Fibroblast of skin of left quadriceps (primary cell): ENCODE measurements at places on chromosomes 5 and 9.
A peak's percentile ranks its signal among the peaks of the same experiment; 100 is the strongest.

GRCh38 chr9:107989544-107989943, 500.0 kb upstream of the KLF4 start:
- peak; percentile 23 for DNase-seq

DNA sequence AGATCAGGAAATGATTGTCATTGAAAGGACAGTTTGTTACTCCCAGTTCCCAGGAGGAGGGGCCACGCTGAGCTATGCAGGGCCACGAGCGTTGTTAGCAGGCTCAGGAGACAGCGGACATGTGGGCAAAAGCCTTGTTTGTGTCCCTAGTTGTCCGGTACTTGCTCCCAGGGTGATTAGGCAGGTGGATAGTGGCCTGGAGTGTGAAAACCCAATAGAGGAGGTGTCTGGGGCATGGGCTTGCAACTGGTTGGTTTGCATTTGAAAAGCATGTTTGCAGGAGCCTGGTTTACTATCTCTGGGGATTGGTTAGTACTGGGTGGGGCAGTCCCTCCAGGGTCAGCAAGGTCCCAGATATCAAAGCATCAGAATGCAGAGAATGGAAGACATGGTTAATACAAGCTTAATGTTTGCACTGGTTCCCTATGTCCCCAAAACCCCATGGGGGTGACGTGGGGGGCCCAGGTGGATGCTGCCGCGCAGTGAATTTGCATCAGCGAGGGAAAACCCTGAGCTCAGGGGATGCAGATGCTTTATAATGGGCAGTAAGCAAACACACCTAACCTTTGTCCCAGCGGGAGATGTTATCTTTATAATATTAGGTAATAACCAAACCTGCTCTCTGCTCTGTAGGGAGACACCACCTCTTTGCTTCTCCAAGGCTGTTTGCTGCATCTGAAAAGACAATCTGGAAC, 39.7 kb downstream of the ROPN1L start:
- no peak for DNase-seq

DNA sequence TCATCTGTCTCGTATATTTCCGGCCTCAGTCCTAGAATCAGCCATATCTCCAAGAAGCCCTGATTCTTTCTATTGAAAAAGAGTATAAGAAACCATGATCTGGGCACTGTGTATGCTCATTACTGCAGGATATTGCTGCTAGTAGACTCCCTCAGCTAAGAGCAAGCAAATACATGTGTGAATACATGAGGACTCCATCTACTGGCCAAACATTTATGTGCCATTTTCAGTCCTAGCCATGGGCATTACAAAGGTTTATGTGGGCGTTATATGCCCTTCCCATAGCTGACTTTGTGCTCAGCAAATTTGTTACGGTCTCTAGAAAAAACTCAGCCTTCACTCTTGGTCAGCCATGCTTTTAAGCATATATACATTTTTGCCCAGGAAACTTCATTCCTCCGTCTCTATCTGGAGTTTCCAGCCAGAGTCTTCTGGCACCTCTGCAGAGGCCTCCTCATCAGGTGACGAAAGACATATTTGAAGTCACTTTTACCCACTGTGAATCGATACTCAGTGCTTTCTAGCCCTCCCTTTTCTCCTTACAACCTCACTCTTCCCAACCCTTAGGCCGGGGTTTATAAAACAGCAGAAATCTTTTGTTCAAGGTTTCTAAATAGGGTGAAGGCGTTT, 1495.6 kb upstream of the CDH6 start:
- no peak for DNase-seq

DNA sequence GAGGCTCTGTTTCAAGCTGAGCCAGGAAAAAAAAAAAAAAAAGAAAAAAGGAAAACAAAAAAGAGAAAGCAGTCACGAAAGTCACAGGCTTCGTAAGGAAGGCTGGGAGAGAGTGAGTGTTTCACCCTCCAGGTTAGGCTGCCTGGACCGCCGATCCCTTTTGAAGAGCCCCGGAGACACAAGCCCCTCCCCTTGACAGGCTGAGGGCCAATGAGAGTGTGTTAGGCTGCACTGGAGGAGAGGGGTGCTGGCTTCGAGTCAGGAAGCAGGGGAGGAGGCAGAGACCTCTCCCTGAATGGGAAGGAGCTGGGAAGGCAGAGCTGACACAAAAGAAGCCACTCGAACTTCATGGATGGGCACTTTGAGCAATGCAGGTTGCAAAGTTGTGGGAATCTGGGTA, at the start of gene NMUR2:
TSS of gene NMUR2 (minus strand) at position 135 of the 400 bp plus-strand sequence. CDS start 166 bp downstream, outside the sequence.
- DNase-seq: no peak

DNA sequence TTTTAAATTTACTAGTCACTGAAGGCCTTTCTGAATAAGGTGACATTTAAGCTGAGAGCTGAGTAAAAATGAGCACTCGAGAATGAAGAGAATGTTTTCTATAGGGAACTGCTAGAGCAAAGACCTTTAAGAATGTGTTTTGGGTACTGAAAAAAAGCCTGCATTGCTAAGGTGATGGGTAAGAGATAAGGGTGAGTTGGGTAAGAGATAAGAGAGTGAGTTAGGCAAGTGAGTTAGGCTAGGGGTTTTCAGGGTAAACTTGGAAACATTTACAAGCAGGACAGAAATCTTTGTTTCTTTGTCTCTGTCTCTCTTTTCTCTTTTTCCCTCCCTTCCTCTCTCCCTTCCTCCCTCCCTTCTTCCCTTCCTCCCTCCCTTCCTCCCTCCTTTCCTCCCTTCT, 5.6 kb downstream of the RAD23B start:
- DNase-seq: no peak

- DNase-seq: no peak
Observed at GRCh38 chr9:98455256-98456155, 200.1 kb upstream of the TBC1D2 start.

GRCh38 chr9:86126998-86127972, 27.9 kb upstream of the GOLM1 start:
- peak; percentile 49 for DNase-seq

GRCh38 chr5:54644226-54644625, 126.7 kb downstream of the SNX18 start:
- no peak for DNase-seq

DNA sequence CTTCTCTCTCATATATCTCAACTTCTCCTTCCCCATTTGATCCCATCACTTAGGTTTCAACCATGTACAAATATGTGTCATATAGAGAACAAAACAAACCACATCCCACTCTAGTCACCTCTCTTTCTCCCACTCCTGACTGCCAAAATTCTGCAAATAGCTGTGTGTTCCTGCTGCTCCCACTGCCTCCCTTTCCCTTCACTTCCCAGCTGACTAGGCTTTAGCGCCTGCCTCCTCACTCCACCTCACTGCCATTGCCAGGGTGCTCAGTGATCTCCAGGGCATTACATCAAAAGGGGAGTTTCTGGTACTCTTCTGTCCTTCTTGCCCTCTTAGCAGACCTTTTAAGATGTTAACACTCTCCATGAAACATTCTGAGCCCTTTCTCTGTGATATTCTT, 675.4 kb upstream of the DMAC1 start:
- DNase-seq: no peak

- DNase-seq: no peak
Observed at GRCh38 chr5:51156838-51157237, 226.4 kb upstream of the ISL1 start.

DNA sequence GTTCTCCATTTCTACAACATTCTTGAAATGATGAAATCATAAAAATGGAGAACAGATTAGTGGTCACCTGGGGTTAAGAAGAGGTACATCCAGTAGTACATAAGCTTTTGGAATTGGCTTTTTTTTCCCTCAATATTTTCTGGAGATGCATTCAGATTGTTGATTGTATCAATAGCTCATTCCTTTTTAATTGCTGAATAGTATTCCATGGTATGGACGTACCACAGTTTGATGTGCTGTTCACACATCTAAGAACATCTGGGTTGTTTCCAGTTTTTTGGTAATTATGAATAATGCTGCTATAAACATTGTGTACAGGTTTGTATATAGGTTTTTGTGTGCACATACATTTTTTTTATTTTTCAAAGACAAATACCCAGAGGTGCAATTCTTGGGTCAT, 130.0 kb downstream of the PPP2R2B start:
- DNase-seq: no peak

DNA sequence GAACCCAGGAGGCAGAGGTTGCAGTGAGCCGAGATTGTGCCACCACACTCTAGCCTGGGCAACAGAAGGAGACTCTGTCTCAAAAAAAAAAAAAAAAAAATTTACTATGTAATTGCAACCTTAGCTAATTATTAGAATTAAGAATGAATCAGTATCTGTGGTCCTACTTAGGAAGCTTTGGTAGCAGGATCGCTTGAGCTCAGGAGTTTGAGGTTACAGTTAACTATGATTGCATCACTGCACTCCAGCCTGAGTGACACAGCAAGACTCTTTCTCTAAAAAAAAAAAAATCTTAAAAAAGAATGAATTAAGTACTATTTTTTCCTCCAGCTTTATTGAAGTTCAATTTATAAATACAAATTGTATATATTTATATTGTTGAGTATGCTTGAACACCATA, 16.7 kb downstream of the NDUFAF2 start:
- DNase-seq: no peak

DNA sequence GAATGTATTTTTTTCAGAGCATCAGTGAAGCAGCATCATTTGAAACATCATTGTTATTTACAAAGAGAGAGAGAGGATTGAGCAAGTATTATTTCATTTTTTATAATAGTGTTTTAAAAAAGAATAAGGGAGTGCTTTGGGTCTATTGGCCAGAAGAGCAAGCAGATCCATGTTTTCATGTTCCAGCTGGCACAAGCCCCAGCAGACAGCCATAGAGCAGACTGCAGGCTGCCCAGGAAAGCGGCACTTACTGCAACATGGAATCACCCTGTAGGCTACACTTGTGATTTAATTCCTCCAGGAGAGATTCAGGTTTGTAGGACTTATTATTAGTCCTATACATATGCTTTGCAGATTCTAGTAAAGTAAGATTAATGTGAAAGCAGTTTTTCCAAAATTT, 407.0 kb upstream of the GRAMD2B start:
- DNase-seq: no peak

DNA sequence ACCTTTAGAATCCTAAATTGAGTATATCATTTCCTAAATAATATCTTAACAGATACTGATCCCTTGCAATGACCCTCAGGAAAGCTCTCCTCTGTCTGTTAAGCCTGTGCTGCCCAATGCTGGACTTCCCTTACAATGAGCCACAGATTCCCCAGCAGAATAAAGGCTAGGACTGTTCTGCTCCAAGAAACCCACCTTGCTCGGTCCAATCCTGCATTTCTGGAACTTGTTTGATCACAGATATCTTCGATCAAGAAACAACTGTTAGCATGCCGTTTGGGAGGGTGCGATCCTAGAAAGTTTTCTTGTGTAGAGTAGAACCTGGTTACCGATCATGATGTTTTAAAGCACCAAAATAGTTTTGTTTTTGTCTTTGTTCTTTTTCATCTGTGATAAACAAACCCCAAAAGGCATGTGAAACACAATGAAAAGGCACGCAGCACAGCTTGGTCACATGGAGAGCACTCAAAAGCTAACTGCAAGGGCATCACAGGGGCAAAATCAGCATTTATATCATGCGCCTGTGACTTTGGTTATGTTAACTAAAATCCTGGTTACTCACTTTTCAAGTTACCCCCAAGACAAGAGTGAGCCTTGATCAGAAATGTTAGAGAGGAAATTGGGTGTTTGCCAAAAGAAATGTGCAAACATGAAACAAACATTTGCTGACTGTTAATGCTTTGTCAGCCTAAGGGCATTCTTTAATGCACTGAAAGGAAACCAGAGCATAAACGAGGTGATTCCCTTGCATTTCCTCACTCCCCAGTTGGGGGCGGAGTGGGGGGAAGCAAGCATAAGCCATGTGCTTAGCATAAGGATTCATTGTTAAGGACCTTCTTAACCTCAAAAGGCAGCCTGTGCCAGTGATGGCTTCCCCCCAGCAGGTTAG, 61.9 kb upstream of the ADAMTS16 start:
- no peak for DNase-seq
